ENCODE measurements at places on chromosomes 3 and 15.
A peak's percentile ranks its signal among the peaks of the same experiment; 100 is the strongest.

- DNase-seq: no peak
Observed at GRCh38 chr3:72341920-72342319, 506.3 kb downstream of the SHQ1 start.

GRCh38 chr3:60146121-60146520 lies 1096.3 kb upstream of the CFAP20DC start:
- no peak for DNase-seq

DNA sequence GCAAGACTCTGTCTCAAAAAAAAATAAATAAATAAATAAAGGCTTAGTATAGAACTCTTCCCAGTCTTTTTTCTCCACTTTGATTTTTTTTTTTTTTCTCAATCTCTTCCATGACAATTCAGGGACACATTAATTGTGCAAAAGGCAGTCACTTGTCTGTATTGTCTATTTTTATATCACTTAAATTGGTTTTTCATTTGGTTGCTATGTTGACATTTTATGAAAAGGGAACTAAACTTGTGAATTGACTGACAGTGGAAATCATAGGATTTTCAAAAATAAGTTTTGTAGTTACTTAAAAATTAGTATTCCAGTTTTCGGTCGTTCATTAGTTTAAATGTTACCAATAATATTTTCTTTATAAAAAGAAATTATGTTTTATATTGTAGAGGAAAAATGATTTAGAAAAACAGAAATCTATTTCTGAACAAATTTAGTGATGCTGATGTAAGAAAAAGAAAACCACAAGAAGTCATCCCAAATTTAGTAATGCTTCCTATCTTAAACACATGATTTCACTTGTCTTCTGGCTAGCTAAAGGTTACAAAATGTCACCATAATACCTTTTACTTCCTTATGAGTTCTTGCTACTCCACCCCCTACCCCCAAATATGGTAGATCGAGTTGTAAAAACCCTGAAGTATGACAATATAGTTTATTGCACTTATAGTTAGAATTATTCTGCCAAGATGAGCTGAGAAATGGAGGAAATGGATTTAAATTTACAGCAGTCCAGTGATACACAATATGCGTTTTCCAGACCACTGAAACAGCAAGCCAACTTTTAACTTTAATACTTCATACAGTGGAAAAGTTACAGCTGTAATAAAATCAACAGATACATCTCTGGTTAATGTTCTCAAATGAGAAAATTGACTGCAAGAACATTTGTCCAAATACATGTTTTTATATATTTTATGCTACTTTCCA lies 37.0 kb downstream of the PPARG start:
- no peak for DNase-seq

DNA sequence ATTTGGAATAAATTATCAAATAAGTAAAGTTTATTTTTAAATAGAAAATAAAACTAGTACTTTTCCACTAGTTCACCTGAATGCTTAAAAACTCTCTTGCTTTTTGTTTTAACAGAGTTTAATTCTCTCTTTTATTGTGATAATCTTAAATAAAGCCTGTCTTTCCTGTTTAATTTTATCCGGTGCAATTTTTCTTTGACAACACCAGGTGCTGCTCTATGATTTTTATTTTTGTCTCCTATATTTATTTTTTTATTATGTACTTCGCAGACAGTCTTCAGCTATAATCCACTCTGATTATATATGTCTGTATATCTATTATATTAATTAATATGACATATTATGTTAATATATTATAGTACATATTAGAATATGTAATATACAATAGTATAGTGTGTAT lies 1293.0 kb upstream of the EPHA6 start:
- DNase-seq: no peak

GRCh38 chr3:171895900-171896299 lies 52.8 kb downstream of the TMEM212 start:
- DNase-seq: no peak

- no peak for DNase-seq
Observed at GRCh38 chr3:141085343-141086070, 34.4 kb downstream of the SPSB4 start.

DNA sequence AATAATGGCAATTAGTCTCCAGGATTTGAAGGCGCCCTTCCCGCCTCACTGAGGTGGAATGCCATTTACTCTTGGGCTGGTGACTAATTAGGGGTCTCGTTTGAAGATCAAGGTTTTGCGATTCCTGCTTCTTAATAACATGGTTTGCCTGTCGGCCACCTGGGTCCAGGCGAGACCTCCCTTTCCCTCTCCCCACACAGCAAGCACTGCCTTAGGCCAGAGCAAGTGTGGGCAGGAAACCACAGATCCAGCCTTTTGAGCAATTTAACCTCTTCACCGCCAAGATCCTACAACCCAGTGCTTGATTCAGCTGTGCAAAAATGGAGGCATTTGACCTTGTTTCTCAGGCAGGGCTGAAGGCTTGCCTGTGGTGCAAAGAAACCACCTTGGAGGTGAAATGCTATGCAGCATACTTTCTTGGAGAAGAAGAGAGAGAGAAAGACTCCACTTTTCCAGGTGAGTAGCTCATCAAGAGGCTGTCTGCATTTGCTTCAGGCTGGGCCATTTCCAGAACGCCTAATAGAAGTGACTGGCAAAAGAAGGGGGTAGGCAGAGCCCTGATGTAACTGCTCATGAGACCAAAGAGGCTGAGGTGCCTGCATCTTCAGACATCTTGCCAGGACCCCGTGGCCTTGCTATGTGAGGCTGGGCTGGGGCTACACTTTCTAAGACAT lies 34.1 kb upstream of the WNT5A start:
- no peak for DNase-seq

GRCh38 chr3:132880986-132881385 lies 157.2 kb upstream of the TMEM108 start:
- DNase-seq: no peak

- no peak for DNase-seq
Observed at GRCh38 chr3:51224283-51224682, 160.8 kb upstream of the MANF start.

DNA sequence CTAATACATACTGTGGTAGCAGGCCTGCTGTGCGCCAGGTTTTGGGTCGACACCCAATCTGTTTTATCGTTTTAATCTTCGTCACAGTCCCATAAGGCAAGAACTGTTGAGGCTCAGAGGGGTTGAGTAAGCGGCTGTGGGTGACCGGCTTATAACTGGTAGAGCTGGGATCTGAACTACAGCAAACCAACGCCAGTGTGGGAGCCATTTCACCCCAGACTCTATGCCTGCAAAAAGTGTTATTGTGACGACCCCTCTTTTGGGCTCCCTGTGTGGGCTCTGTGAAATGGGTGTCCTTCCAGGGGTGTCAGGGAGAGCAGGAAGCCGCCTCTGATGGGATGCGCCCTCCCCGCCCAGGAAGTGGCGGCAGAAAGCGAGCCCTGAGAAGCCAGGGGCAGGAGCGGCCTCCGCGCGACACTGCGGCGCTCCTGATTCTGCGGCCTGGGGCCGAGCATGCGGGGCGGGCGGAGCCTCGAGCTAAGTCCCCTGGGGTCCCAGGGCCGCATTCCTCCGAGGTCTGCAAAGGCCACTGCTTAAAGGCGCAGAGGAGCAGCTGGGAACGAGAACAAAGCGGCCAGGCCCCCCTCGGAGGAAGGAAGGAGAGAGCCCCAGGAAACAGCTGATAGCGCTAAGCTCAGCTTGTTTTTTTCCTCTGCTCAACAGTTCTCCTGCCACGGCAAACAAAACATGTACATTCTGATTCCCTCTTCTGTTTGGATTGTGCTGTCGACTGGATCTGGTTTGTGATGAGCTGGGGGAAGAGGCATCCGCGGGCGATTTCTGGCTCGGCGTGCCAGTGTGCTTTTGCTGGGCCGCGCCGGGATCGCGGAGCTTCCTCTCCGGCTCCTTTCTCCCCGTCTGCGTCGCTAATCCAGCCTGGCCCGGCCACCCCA lies 33.9 kb downstream of the GRK7 start:
- no peak for DNase-seq

GRCh38 chr3:174618368-174619080 lies 240.6 kb upstream of the NAALADL2 start:
- no peak for DNase-seq

GRCh38 chr3:127405010-127405598 lies 117.3 kb upstream of the PRR20G start:
- no peak for DNase-seq

DNA sequence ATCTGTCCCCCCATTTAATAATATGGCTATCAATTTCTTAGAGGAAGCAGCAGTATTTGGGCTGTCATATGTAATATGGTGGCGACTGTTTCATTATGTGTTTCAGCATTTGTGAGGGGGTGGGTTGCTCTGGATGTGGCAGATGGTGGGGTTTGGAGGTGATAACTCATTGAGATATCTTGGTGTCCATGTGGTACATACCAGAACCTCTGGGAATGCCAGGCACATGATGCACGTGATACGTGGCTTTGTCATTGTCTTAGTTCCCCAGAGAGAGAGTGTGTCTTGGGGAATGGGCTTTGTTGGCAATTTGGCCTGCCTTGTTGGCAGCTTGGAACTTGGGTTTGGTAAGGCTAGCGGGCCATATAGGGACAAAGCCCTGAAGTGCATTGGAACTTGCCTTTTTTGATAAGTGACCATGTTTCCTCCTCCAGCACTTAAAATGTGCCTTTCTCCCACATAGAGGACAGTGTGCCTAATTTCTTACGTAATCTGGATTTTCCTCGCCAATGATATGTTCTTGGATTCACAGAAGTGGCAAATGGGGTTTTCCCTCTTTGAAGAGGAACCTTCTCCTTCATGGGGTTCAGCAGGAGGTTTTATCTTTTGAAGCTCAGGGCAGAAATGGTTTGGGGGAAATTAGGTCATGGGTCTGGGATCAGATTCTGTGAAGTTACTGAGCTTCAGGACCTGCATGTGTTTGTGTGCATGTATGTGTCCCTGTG lies 79.5 kb downstream of the DNASE1L3 start:
- DNase-seq: no peak

DNA sequence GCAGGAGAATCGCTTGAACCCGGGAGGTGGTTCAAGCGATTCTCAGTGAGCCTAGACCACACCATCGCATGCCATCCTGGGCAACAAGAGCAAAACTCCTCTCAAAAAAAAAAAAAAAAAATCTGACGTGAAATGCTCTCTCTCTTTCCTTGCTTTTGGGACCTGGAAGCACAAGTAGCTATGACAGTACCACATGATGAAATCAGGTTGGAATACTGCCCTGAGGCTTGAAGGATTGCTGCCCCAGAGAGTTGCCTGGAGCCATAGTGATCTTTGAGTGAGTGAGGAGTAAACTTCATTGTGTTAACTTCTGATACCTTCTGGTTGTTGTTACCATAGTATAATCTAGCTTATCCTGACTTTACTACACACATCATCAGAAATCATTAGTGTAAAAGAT lies 23.3 kb downstream of the AKAP13 start:
- no peak for DNase-seq

DNA sequence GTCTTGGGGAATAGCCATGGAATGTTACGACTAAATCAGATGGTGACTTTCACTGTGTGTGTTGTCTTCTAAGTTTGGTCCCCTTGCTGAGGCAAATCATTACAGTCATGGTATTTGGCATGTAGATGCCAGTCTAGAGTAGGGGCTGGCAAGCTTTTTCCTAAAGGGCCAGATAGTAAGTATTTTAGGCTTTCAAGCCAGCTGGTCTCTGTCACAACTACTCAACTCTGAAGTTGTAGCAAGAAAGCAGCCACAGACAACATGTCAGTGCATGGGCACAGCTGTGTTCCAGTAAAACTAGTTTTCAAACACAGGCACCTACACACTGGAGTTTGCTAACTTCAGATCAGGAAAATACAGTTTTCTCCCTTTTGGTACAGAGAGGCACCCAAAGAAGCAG lies 39.3 kb downstream of the CCR3 start:
- DNase-seq: no peak

DNA sequence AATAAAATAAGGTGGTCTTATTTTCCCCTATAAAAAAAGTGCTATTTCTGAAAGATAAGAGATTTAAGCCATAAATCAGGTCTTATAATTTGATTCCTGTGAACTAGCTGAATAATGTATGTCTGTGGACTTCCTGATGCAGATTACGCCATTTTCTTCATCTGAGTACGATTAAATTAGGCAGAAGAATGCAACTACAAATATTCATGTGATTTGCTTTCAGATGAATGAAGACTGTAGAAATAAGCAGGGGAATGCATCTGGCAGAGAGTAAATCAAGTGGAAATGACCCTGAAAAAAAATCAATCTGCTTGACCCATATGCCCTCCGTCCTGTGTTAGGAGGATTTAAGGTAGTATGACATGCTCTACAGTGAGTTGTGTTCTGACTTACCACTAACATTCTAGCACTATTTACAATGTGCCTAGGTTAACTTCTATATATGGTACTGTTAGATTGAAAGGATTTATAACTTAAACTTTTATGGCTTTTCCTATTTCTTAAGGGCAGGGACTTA lies 14.7 kb downstream of the BNIP2 start:
- DNase-seq: no peak

- DNase-seq: no peak
Observed at GRCh38 chr3:46876313-46877300, 914 bp upstream of the PTH1R start.

- DNase-seq: no peak
Observed at GRCh38 chr3:195838714-195839113, 27.0 kb upstream of the MUC4 start.

DNA sequence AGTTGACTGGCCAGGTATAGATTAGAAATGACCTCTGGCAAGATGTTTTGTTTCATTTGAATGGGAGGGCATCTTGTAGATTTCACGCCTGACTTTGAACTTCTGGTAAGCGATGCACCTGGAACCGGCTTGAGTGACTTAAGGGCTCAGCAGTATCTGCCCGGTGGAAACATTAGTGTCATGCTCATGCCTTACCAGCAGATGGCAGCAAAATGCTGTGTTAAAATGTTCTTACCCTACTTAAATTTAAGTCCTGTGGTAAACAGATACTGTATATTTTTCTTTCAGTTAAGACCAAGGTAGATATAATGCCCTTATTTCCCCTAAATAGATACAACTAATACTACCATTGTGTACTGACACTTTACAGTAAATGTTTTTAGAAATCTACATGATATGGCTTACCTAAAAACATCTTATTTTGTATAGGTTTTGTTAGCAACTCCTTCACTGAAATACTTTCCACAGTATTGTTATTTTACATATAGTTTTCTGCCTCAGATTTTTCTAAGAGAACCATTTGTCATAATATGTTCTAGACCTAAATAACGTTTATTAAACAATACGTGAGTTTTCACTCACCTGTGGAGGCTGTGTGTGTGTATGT lies 25.5 kb downstream of the ASB7 start:
- DNase-seq: peak; percentile 34

GRCh38 chr3:99508191-99508590 lies 130.2 kb upstream of the COL8A1 start:
- DNase-seq: no peak
